Left hindlimb (tissue), 1 donor: ENCODE measurements at places on chromosomes 16 and 17.

GRCh38 chr16:31253642-31254045 is 6.1 kb upstream of the ITGAM start:
- no peak for DNase-seq

DNA sequence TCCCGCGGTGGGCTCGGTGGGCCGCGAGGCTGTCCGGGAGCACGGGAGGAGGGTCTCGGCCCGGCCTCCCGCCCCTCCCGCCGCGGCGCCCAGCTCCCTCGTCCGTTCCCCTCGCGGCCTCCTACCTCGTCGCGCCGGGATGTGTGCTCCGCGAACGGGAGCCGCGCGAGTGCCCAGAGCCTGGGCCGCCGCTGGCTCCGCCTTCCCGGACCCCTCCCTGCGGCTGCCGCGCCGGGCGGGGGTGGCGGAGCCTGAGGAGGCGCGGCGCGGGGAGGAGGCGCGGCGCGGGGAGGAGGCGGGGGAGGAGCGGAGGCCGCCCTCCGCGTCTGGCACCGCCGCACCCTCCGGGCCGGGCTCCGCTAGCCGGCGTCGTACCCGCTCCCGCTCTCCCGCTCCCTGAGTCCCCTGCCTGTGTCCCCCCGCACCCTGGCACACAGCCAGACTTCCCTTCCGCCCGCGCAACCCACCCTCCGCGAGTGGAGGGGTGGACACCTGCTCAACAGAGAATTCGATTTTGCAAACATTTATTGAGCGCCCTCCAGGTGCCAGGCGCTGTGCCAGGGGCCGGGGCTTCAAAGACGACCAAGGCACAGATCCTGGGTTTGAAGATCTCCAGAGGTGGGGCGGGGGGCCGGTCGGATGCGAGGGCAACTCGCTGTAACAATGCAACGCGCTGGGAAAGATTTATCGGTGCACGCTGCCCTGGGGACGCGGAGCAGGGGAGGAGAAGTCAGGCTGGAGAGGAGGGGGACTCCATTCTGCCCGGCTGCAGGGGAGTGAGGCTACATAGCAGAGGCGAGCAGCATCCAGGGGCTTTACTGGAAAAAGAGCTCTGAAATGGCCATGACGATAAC is at the start of gene MPP3:
TSS of gene MPP3 (minus strand) at position 171 of the 854 bp plus-strand sequence. CDS start 1,240 bp downstream, outside the sequence.
- peak; percentile 76 for DNase-seq

DNA sequence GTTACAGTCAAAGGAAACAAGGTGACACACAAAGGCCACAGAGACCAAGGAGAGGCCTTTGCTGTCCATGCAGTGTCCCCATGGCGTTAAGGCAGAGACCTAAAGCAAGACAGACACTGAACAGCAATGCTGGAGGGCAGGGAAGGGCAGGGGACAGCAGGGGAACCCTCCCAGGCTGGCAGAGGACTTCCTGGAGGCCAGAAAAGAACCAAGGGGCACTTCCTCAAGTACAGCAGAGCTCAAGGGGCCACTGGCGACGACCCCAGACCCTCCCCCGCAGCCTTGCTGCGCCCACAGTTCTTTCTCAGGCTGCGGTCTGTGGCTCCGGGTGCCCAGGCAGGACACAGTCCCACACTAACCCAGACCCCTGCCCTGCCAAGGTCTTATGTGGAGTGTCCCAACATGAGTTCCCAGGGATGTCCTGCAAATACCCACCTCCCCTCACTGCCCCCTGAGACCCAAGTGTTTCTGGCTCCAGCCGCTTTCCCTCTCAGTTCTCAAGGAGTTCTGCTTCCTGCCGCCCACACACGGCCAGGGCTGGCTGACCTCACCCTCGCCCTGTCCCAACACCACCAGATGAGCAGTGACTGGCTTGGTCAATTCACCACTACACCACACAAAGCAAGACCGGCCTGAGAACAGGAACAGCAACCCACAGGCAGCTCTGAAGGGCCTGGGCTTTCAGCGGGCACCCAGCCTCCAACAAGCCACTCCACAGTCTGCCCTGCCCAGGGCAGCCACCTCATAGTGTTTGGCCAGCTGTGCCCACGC is 4.2 kb downstream of the CLCN7 start:
- no peak for DNase-seq

GRCh38 chr17:17180741-17181525 is 25.2 kb downstream of the PLD6 start:
- DNase-seq, result peak; percentile 20

- no peak for DNase-seq
Measured at GRCh38 chr17:75751676-75752404, 13.2 kb downstream of the GALK1 start.

DNA sequence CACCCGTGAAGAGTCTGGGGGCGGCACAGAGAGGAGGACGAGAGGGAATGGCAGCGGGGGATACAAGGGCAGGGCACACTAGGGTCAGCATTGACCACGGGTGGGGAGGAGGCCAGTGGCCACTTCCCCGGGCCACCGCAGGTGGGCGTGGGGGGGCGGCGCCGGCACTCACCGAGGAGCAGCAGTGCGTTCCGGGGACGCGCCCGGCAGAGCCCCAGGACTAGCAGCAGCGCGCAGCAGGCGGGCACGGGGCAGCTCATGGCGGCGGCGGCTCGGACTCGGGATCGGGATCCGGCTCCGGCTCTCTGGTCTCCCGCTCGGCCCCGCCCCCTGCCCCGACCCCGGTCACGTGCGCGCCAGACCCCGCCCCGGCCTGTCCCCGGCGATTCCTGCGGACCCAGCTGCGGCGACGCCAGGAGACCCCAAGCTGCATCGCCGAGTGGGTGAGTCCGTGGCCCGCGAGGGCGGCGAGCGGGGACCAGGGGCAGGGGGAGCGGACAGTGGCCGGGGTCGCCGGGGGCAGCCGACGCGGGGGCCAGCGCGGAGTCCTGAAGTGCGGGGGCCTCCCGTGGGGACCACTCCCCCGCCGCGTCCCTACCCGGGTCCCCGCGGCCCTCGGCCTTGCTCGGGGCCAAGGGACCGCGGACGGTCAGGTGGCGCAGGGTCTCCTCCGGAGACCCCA is at the start of the genes SGSH and SLC26A11:
TSS of gene SGSH (minus strand) at position 280 of the 682 bp plus-strand sequence. CDS start at position 260, 20 bp downstream.
TSS of gene SLC26A11 (plus strand) at position 374 of the 682 bp plus-strand sequence. CDS start 1,134 bp downstream, outside the sequence.
- DNase-seq, result peak; percentile 84

DNA sequence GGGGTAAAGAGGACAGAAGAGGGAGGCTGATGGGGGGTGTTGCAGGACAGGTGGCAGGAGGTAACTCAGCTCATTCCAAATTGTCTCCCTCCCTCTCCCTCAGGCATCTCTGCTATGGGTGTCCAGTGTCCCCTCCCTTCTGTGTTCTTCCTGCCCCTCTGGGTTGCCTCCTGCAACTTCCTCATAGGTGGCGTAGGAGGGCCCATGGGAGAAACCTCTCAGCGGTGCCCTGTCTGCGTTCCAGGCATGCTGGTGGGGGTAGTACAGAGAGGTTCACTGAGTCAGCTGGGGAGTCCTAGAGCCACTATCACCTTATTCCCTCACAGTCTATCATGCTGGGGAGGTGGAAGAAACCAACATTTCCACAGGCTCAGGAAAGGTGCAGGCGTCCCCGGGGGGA is 14.7 kb upstream of the ODF4 start:
- no peak for DNase-seq

- no peak for DNase-seq
Measured at GRCh38 chr17:83203073-83203471, 123.7 kb downstream of the METRNL start.

GRCh38 chr17:36827081-36827480 is 110.2 kb upstream of the LHX1 start:
- no peak for DNase-seq

DNA sequence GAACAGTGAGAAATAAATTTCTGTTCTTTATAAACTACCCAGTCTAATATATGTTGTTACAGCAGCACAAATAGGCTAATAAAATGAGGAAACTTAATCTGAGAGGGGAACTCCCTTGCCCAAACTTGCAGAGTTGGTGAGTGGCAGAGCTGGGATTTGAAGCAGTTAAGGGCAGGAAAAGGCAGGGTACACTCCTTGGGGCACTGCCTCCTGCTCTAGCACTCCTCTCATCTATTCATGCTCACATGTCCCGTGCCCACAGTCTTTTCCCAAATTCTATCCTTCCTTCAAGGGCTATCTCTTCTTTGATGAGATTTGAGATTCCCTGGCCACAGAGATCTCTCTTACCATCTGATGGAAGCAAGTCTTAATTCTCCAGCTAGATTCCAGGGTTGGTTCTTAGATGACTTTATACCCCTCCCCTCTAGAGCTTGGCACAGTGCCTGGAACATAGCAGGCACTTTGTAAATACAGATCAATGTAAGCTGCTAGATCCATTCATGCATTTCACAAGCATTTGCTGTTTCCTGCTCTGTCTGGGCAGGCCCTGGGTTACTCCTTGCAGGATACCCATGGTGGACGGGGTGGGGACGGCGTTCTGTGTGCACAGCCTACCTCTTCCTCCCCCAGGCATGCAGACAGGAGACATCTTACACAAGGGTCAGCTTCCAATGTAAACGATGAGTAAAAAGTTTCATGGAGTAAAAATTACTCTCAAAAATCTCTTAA is 39.2 kb upstream of the ABCC12 start:
- DNase-seq, result no peak

- no peak for DNase-seq
Measured at GRCh38 chr16:83118365-83118764, 491.6 kb downstream of the CDH13 start.

DNA sequence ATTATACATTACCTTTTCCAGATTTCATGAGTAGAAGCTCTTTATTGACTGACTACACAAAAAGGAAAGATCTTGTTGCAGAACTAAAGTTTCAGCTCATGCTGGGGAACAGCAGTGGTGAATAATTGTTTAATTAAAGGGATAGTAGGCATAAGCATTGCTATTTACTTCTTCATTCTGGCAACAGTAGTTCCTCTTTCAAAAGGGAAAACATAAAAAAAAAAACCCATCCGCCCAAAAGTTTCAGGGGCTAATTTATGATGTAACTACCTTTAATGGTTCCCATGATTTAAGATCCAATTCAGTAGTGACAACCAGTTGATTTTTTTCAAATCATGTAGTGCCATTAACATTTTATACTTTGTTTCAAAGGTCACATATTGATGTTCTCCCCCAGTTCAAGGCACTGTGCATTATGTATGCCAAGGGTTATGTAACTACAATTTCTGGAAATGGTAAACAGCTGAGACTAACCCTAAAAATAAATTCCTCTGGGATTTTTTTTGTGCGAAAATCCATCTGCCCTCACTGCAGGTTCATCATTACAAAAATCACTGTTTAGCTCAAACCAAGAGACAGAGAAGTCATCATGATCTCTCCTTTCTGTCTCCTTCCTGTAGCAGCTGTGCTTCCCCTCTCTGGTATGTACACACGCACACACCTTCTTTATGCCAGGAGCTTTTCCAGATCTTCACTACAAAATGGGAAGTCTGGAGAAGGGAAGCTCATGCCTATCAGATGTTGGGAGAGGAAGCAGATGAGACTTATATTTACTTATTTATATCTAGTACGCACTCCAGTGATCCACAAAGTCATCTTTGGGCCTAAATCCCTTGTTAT is 2.2 kb upstream of the PHLPP2 start:
- DNase-seq, result no peak

DNA sequence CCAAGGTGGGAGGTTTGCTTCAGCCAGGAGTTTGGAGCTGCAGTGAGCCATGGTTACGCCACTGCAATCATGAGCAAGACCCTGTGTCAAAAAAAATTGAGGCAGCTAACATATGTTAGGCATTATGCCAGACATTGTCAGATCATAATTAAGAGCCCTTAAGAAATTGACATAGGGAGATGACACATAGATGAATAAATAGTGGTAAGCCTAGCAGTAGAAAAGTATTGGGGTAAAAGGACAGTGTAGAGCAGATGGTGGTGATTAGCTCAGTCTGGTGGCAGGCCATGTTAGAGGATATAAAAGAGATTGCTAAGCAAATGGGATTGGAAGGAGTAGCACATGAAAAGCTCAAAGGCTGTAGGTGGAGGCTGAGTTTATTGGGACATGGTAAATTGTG is 22.6 kb downstream of the SRCAP start:
- DNase-seq, result no peak

- no peak for DNase-seq
Measured at GRCh38 chr16:58442547-58442946, 50.3 kb downstream of the GINS3 start.

DNA sequence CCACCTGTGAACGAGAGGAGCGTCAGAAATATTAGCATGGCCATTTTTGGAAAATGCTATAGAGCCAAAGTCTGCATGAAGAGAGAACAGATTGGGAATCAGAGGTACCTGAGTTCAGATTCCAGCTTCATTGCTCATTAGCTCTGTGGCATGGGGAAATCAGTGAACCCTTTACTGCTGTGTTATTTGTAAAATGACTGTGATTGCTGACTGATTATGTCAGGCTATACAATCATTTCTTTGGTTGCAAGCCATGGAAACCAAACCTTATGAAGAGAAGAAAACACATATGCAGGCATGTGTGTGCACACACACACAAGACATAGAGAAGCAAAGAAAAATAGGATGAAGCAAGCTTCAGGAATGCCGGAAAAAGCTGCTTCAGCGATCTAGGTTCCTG is 101.4 kb upstream of the HSBP1 start:
- DNase-seq, result no peak

DNA sequence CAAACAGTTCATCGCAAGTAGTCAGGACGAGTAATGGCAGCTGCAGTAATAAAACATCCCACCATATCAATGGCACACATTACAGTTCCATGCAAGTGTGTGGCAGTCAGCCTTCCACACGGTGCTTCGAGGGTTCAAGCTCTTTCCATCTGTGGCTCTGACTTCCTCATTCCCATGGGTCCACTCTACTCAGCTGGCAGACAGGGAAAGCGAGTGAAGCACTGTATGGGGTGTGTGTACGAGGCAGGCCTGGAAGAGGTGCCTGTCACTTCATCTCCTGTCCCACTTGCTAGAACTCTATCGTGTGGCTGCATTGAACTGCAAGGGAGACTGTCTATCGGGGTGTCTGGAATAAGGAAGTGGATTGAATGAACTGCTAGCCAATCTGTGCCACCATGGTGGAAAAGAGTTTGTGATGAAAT is 160.6 kb downstream of the CPPED1 start:
- no peak for DNase-seq

DNA sequence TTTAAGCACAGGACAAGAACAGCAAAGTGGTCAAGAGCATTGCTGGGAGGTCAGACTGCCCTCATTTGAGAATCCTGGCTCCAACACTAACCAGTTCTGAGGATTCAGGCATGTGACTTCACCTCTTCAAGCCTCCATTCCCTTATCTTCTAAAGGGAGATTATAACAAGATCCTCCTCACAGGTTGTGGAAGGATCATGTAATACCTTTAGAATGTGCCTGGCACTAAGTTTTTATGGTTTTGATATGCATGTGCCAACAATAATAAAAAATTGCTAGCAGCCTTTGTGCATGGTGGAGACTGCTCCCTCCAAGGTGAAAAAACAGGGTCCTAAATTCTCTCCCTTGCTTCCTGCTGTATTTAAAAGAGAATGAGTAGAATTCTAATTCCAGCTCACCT is 36.0 kb upstream of the ADAMTS18 start:
- DNase-seq, result no peak
